ENCODE measurements at places on chromosomes 12 and 14.

- DNase-seq: no peak
Observed at GRCh38 chr14:84468153-84468552, 1061.8 kb upstream of the FLRT2 start.

- DNase-seq: no peak
Observed at GRCh38 chr12:45302621-45303369, 86.9 kb downstream of the ANO6 start.

DNA sequence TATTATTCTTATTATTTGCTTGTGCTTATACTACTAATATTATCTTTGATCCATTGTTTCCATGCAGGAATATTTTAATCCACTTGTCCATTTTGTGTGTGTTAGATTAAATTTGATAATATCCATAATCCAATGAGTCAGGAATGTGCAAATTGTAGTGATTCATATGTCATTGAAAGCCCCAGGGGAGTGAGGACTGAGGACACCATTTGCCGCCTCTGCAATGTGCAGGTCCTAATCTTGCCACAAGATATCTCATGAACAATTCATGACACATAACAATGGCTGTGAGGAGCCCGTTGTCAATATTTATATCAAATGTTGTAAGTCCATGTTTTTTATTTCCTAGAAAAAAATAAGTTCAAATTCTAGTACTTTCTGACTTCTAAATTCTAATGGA is 250.5 kb downstream of the ZFP36L1 start:
- no peak for DNase-seq

GRCh38 chr12:122571821-122572220 is 44.8 kb downstream of the KNTC1 start:
- no peak for DNase-seq

GRCh38 chr12:116675339-116676107 is 62.3 kb downstream of the SPRING1 start:
- DNase-seq: no peak

- DNase-seq: no peak
Observed at GRCh38 chr12:121939186-121939585, 20.8 kb downstream of the CFAP251 start.

GRCh38 chr12:27672051-27672450 is 24.2 kb upstream of the REP15 start:
- no peak for DNase-seq

- peak; percentile 91 for DNase-seq
Observed at GRCh38 chr14:23551266-23552028, at the start of gene ZFHX2. TSS of gene ZFHX2 (minus strand) at chr14:23551765. CDS start at chr14:23535325, 16,440 bp downstream.

- DNase-seq: no peak
Observed at GRCh38 chr12:83920821-83921547, 991.6 kb downstream of the SLC6A15 start.

DNA sequence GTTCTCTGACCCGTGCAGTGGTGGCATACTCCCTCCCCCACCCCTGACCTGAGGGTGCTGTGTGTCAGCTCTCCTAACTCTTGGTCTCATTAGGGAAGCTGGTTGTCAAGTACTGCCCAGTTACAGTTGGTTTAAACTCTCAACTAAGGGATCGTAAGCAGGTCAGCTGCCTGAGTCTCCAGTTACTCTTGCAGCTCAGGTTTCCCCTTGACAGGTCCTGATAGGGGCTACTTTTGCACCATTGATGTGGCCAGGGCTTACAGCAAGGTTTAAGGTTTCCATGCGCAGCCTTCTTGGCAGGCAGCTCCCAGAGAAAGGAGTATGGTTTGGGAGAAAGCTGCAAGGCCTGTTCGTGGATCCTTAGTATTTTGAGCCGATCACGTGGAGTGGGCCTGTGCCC is 74.5 kb downstream of the ETV6 start:
- DNase-seq: no peak

- DNase-seq: no peak
Observed at GRCh38 chr14:90017371-90017770, 44.4 kb upstream of the KCNK13 start.

GRCh38 chr14:71049435-71050133 is 142.3 kb downstream of the PCNX1 start:
- DNase-seq: no peak

GRCh38 chr12:42935756-42936155 is 346.2 kb upstream of the PRICKLE1 start:
- no peak for DNase-seq

DNA sequence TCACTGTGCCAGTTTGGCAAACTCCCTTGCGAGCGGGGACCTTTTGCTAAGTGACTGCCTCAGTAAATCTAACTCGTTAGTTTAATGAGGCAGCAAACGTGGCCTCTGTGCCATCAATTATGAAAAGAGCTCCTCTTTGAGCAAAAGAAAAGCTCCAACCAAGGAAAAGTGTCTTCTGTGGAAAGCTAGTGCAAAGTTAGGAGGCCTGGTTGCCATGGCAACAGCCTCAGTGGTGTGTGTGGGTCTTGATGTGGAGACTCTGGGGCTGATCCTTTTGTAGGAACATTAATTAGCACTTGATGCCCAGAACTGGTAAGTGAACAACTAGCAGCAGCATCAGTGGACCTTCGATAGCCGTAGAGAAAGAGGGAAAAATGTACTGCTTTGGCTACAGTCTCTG is 145.7 kb downstream of the CHST11 start:
- no peak for DNase-seq

DNA sequence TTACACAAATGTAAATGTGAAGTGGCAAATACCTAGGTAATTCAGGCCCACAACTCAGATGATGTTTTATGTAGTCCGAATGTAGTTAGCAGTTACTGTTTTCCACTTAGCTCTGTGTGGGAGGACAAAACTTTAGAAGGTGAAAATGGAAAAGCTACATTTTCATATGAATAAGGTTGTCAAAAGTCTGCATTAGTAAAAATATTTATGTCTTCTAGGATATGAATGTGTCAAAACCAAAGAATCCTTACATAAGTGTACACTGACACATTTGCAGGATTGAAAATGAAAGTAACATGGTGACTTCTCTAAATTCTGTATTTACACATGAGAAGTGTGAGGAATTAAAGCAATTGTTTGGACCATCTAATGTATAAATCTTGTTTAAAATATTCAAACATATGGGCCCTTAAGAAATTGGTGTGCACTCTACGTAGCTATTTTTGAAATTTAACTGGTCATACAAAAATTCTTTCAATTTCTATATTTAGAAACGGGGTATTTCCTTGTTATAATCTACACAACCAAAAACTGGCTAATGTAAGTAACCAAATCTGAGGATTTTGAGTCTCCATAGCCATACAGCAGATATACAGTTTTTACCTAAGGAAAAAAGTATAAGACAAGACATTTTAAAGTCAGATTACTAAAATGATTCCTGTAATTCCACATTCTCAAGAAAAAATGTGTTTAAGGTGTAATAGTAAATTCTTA is 5.4 kb downstream of the CDKN1B start:
- DNase-seq: no peak

DNA sequence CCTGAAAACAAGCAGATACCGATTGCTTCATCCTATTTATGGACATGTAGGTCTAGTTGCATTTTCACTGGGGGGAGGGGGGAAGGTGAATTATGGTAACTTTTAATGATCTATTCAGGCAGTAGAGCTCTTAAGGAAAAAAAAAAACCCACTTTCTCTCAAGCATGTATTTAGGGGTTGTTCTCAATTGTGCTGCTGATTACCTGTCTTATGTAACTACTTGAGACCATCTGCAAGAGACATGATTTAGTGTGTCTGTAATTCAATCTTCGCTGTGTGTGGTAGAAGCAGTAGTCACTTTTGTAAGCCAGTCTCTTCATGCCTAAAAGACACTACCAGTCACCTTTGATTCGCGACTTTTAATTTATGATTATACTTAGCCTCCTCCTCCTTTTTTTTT is 8.9 kb downstream of the CALM1 start:
- DNase-seq: peak; percentile 91

DNA sequence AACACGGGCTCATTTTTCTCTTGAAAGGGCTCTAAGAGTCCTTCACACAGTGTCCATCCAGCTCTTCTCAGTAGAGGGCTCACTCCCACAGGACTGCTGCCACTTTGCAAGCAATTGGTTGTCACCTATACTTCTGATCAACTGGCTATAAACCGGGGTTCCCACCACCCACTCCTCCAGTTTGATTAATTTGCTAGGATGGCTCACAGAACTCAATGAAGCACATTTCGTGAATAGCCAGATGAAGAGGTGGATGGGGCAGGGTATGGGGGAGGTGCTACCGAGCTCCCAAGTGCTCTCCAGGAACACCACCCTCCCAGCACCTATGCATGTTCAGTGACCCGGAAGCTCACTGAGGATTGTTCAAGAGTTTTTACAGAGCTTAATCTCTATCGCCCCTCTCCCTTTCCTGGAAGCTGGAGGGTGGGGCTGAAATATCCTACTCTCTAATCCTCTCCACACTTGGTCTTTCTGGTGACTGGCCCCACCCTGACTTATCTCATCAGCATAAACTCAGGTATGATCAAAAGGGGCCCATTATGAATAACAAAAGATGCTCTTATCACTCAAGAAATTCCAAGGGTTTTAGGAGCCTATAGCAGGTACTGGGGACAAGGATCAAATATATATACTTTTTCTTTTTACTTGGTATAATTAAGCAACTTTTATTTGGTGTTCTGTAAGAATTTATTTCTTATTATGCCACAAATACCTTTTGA is 13.9 kb upstream of the EGLN3 start:
- no peak for DNase-seq

DNA sequence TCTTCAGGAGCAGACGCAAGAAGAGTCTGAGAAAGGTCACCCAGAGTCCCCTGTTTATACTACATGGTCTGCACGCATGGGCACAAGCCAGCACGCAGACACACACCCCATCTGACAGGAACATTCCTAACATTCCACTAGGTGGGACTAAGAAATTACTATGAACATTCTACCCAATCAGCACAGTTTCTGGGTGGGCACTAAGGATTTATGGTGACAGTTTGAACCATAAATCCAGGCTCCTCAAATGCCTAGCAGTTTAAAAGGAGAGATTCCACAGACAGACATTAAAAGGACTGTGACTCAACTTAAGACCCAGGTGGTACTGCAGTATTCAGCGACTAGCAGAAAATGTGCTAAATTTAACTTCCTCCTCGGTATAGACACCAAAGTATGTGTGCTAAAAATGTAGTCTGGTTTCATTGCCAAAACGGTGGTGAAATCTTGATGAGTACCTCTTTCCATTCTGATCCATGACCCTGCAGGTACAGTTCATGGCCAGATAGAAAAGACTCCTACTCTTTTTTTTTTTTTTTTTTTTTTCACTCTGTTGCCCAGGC is 16.2 kb downstream of the ABHD4 start:
- DNase-seq: no peak

DNA sequence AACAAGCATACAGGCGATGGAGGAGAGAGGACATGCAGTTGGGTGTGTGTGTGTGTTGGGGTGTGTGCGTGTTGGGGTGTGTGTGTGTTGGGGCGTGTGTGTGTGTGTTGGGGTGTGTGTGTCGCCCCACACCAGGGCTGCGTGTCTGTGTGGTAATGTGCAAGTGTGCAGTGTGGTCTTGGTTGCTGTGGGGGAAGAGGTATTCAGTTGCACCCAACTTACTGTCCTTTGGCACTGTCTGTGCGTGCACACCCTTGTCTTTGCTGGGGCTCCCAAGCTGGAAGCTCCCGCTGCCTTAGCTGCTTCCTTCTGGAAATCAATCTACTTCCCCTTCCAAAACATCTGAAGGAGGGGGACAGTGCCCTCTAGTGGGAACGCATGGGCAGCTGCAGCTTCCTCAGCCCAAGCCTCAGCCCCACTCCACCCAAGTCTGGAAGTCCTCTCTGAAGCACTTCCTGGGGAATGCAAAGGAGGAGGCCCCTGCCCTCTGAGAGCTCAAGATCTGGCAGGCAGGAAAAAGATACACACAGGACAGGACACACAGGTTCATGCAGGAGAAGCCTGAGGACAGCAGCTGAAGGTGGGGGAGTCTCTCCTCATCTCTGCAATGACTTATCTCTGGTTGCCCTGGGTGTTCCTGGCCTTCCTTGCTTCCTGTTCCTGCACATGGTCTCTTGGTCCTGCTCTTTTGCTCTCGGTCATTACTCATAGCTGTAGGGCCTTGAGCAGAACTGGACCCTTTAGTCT is 13.1 kb downstream of the ASIC1 start:
- DNase-seq: peak; percentile 48

- DNase-seq: no peak
Observed at GRCh38 chr12:3335078-3335487, 155.9 kb upstream of the PRMT8 start.

GRCh38 chr12:51829011-51829481 is 19.5 kb downstream of the FIGNL2 start:
- no peak for DNase-seq

- no peak for DNase-seq
Observed at GRCh38 chr12:14879222-14879933, 6.3 kb downstream of the MGP start.

DNA sequence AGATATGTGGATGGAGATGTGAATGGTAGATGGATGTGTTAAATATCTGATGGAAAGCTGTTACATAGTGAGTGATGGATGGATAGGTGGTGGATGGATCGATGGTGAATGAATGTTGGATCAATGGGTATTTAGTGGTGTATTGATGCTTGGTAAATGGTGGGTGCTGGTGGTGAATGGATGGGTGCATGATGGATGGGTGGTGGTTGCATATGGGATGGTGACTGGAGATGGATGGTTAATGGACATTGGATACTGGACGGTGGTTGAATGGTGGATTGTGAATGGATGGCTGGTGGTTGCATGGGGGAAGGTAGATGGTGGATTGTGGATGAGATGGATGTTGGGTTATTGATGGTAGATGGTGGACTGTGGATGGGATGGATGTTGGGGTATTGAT is 2.1 kb upstream of the LBHD2 start:
- no peak for DNase-seq

GRCh38 chr14:64387782-64388532 is at the start of gene MTHFD1:
TSS of gene MTHFD1 (plus strand) at chr14:64388353. CDS start at chr14:64388428, 75 bp downstream.
- DNase-seq: peak; percentile 99

DNA sequence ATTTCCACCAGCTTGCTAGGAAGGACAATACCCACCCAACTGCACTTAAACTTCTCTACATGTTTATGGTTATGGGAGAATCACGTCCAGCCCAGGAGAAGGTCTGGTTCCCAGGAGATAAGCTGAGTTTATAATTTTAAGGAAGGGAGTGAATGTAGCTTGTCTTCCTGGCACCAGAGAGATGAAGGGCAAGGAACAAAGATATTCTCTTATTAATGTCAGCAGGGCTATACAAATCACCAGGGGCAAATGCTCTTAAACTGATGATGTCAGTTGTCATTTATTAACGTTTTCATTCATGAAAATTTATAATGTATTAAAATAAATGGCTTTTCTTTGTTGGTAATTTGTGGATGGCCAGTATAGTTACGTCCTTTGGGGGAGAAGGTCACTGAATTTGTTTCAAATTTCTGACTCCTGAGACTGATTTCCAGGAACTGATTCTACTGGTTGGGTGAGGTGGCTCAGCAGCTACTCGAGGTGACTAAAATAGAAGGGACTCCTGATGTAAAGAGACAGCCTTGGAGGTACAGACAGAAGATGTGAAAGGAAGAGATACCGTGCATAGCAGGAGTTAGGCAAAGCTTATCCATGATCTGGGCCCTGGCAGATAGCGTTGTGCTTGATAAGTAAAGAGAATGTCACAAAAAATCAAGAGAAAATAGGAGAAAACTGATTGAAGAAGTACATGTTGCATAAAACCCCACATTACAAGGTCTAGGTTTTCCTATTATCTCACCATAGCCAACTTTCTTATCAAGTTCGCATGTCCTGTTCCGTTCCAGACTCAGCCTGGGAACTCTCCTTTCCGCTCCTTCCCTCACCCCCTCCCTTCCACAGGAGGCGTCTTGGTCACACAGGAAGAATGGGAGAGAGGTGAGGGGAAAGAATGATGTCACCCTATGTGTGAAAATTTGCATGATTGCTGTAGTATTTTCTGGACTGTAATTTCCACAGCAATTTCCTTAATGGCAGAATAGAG is 367.1 kb upstream of the FAR2 start:
- no peak for DNase-seq

All from NCI-H1436 (cell line).